ENCODE measurements at places on chromosomes 2 and 18.
A peak's percentile ranks its signal among the peaks of the same experiment; 100 is the strongest.

GRCh38 chr18:35192415-35192814 lies 48.4 kb upstream of the ZNF397 start:
- no peak for DNase-seq

GRCh38 chr2:225413786-225414185 lies 14.3 kb downstream of the NYAP2 start:
- DNase-seq: no peak

DNA sequence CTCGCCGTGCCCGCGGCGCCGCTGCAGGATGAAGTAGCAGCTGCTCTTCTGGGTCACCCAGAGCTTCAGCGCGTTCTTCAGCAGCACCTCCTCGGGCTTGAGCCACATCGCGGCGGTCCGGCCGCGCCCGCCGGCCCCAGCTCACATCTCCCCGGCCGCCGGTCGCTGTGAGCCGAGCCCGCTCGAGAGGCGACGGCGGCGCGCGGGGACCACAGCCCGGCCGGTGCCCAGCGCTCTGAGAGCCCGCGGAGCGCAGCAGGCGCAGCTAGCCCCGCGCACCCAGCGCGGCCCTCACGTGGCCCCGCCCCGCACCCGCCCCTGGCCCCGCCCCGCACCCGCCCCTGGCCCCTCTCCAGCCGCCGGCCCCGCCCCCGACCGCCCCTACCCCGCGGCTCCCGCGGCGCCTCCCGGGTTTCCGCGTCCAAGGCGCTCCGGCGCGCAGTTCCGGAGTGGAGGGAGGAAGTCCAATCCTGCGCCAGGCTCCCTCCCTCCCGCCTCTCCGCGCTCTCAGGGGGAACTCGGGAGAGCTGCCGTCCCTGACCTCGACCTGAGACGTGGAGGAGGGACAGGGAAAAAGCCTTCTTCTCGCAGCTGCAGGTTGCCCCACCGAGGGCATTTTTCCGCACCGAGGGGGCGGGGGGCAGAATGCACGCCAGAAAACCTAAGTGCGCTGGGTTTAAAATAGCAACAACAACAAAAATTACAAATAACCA lies at the start of gene TBC1D8:
Gene TBC1D8 (minus strand): TSS at position 237 of the 713 bp plus-strand sequence. CDS start 129 bp downstream, at position 108.
- DNase-seq: peak; percentile 85

GRCh38 chr2:11784747-11785610 lies 38.5 kb downstream of the LPIN1 start:
- peak; percentile 68 for DNase-seq

DNA sequence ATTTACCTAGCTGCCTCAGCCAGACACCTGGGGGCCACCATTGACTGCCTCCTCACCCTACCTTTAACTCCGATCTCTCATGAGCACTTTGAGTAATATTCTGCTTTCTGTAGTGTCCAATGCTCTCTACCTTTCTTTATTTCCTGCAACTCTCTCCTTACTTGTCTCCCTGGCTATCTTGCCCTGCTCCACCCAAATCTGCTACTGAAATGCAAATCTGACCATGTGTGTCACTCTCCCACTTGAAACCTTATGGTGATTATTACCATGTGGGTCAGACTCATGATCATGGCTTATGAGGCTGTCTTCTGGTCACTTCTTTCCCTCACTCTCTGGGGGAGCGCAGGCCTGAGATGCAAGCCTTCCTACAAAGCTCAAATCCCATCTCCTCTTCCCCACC lies 83.3 kb downstream of the INSIG2 start:
- DNase-seq: no peak

- no peak for DNase-seq
Measured at GRCh38 chr2:180978903-180979748, 1.3 kb upstream of the UBE2E3 start.

- no peak for DNase-seq
Measured at GRCh38 chr2:9613291-9613690, 17.5 kb downstream of the YWHAQ start.

DNA sequence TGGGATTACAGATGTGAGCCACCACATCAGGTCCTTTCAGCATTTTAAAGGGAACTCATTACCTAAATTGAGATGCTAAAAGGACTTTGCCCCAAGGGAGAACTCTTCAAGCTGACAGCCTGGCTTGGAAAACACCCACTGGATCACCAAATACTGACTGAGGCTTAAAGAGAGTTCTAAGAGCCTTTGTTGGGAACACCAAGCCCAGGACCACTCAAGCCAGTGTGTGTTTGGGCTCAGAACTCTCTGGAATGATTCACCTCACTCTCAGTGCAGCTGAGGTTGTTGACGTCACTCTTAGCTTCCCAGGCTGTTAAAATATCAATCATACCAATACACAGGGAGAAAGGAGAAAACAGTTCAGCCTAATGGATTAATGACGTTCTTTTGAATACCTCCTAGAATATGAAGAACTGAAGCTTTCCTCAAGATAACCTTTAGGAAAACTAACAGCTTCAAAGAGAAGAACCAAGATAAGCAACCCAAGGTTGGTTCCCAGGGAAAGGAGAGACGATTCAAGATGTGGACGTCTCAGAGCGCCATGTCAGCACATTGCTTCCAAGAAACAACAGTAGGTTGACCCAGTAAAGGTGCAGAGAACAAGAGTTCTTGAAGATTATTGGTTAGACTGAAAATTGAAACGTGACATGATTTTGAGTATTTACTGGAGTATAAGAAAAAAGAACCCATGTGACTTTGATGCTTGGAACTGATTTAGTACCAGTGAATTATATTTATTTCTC lies 48.0 kb upstream of the MGAT4A start:
- no peak for DNase-seq

GRCh38 chr2:47771211-47771610 lies 11.7 kb upstream of the MSH6 start:
- no peak for DNase-seq

DNA sequence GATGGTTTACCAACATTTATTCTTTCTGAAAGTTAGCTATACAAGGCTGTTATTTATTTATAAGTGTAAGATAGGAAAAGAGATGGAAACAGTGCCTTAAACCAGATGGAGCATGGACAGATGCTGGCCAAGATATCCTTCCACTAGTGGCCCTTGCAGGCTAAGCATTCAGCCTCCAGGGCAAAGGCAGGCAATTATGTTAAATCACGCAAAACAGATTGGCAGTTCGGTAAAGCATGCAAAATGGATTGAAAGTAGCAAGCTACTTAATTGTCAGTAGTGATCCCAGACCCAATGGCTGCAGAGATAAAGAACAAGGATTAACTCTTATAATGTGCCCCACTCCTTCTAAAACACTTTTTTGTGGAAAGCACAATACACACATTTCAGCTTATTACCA lies 105.4 kb upstream of the MAP4K3 start:
- no peak for DNase-seq

DNA sequence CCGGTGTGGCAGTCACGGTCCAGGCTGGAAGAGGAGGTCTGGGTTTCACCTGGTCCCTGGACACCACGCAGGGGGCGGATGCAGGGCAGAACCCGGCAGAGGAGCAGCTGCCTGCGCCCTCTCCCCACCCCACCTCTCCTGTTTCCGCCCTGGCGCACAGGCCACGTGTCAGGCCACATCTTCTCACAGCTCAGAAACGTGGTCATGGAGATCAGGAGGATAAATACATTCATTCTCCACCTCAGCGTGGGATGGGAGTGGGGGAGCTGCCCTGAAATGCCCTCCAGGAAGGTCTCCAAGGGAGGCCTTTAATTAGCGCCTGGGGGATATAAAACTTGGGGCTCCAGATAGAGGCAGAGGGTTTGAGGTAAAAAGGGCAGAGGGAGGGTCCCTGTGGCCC lies 142.0 kb downstream of the KCTD1 start:
- no peak for DNase-seq

GRCh38 chr18:28689588-28689987 lies 512.7 kb upstream of the CDH2 start:
- DNase-seq: no peak

- no peak for DNase-seq
Measured at GRCh38 chr2:36458106-36458505, 102.5 kb downstream of the CRIM1 start.

DNA sequence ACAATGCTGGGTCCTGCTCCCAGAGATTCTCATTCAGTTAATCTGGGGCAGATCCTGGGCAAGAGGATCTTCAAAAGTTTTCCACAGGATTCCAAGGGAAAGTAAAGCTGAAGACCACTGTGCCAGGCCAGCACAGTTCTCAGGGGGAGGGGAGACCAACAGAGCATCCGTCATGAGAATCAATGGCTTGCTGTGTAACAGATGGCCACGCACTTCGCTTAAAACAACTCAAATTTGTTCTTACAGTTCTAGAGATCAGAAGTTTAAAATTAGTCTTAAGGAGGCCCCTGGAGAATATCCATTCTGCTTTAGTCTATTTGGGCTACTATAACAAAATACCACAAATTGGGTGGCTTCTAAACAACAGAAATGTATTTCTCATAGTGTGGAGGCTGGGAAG lies 17.4 kb upstream of the SEH1L start:
- DNase-seq: no peak

DNA sequence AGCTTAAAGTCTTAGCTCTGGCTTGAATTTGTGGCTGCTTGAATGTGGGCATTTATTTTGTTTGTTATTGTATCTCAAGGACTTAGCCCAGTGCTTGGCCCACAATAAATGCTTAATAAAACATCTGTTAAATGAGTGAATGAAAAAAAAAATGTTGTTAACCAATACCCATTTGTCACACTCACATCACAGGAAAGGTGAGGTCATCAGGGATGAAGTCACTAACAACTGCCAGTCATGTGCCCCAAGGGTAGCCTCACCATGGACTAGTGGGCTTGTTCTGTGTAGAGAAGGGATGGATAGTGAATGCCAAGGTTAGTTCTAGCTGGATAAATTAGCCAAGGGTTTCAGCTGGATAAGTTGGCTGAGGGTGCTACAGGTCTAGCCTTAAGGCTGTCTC lies 3.0 kb downstream of the NRBP1 start:
- no peak for DNase-seq

- DNase-seq: peak; percentile 22
Measured at GRCh38 chr18:76455003-76455676, 39.9 kb downstream of the ZNF516 start.

- no peak for DNase-seq
Measured at GRCh38 chr2:48249631-48250473, 280.1 kb upstream of the STON1 start.

DNA sequence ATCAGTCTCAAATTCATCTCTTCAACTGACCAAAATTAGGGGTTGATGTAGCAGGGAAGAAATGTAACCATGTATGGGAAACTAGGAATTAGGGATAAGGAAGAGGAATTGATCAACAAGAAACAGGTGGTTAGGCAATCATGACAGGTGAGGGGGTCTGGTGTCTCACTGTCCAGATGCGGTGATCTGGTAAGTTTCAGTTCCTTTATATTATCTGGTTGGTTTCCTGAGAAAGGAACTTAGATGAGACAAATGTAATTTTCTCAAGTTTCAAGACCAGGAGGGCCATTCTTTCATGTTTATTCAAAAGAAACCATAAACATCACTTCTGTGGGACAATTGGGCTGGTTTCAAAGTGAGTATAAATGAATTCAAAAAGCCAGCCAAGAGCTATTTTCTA lies 306.2 kb upstream of the KCNJ3 start:
- DNase-seq: no peak

GRCh38 chr2:222338374-222338773 lies 39.6 kb upstream of the PAX3 start:
- no peak for DNase-seq

- DNase-seq: no peak
Measured at GRCh38 chr18:78561757-78562510, 417.7 kb upstream of the SALL3 start.

GRCh38 chr2:85288244-85288725 lies 39.5 kb downstream of the TGOLN2 start:
- DNase-seq: no peak

- no peak for DNase-seq
Measured at GRCh38 chr2:37581433-37581832, 90.0 kb downstream of the CDC42EP3 start.

DNA sequence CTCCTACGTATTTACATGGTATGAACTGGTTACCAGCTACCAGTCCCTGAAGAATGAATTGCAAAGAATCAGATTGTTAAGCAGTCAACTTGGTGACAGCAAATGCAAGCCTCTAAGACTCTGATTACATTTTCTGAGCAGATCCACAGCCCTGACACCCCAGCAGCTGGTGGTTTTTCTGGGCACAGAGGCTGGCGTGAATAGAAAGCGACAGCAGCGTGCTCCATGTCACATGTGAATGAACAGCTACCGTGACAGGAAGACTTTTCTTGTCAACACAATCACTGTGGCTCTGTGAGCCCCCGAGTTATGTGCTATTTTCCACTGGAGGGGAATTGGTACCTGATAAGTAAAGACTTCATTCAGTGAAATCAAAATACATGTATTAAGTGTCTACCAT lies 93.2 kb upstream of the CBLN2 start:
- no peak for DNase-seq

DNA sequence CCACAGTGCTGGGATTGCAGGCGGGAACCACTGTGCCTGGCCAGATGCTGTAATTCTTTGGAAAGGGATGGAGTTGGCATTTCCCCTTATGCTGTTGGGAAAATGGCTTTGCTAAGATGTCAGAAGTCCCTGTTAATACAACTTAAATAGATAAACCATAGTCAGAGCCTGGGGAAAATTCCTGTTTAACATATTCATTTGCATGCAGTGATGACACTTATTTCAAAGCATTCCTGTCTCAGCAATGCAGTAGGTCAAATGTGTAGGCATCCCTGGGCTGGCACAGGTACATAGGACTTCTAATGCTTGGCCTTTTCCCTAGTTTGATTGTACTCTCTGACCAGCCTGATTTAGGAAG lies 38.6 kb downstream of the RAMP1 start:
- DNase-seq: no peak

DNA sequence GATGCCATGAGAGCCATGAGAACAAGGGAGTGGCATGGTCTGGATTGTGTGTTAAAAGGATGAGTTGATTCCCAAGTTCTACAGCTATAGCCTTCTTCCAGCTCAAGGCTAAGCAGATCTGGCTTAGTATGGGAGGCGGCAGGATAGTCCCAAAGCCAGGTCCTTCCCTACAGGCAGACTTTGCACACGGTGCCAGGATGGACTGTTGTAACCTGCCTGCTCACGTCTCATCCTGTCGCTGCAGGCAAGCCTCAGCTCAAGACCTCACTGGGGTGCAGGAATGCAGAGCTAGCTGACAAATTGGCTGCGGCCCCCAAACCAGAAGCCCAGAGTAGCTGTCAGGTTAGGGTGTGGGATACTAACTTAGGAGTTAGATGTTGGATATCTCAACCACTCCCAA lies 28.8 kb upstream of the IGFBP5 start:
- DNase-seq: no peak
